ENCODE measurements at places on chromosomes 2 and 18.

DNA sequence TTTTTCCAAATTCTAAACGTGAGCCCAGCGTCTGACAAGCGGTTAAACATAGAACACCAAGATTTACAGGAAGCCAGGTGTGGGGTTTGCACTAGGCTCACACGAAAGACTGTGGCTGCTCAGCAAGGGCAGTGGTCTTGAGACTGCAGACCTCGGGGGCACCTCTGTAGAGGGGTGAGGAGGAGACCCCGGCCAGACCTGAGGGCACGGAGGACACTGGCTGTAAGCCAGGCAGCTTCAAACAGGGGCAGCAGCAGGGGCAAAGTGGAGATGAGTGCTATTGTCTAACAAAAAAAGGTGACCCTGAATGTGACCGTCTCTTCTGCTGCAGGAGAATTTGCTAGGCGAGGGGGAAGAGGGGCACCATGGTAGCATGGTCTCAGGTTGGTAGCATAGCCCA lies 140.3 kb downstream of the CYP26B1 start:
- DNase-seq: no peak

DNA sequence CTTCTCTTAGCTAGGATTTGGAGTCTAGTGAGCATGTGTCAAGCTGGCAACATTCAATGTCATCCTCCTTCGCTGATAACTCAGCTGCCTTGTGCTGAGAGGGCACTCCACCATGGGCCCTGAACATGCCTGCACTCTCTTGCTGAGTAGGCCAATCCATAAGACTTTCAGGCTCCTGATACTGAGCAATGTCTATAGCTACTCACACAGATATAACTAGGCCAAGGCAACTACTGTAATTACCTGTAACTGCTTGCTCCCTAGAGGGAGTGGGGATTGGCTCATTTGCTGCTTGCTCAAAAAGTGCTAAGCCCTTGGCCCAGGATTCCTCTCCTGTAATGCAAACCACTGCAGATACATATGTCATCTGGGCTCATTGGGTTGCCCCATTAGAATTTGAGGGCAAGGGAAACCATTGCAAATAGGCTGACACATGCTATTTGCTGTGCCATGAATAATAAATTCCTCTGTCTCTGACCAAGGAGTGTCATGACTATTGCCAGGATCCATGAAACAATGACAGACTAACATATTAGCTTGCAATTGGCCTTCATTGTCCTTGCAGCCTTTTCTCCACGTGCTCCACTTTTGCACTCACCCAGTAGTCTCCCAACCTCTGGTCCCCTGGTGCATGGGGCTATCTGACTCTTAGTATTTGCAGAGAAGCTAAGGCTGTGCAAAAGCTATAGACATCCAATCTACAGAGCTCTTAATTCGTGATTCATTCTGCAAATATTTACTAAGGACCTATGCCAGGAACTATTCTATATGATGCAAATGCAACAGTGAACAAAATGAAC lies 36.9 kb upstream of the BMPR2 start:
- DNase-seq: peak; percentile 61

DNA sequence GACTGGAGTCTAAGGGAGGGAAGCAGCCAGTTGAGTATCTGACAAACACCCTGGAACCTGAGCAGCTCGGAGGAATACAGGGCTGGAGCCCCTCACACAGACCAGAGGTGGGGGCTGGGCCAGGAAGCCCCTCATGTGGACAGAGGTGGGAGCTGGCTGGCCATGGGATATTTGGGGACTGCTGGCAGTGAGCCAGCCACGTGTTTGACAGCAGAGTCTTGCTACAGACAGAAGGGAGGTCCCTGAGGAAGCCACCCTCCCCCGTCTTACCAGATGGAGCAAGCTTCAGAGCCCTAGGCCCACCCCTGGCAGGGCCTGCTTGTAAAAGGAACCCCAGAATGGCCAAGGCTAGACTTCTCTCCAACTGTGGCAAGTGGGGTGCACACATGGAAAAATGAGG lies 3.6 kb upstream of the MTERF4 start:
- DNase-seq: no peak

GRCh38 chr18:33470216-33470615 lies 29.7 kb upstream of the CCDC178 start:
- peak; percentile 56 for DNase-seq

GRCh38 chr2:9594366-9595054 lies 36.3 kb downstream of the YWHAQ start:
- peak; percentile 95 for DNase-seq

- DNase-seq: peak; percentile 23
Observed at GRCh38 chr2:43387092-43388062, 161.0 kb upstream of the ZFP36L2 start.

DNA sequence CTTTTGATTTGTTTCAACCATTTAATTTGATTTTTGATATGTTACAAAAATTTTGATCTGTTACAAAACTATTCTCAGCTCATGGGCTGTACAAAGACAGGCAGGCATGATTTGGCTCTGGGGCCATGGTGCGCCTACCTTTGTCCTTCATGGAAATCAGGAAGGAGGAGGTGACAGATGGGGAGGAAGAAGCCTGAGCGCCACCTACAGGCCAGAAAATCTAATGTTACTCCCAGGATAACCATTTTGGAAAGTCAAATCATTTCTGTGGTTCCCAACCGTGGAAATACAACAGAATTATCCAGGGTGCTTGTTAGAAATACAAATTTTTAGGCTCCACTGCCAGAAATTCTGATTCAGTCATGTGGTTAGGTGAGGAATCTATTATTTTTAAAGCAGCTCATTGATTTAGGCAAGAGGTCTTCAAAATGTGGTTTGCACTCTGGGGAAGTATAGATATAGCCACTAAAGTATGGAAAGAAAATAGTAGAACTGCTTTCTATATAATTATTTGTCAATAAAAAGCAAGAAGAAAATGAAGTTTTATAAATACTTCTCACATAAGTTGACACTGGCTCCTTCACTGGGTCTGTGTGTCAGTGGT lies 93.9 kb downstream of the EVA1A start:
- peak; percentile 59 for DNase-seq

Data from cardiac fibroblast (primary cell).